ENCODE measurements at places on chromosomes 6 and 20.

DNA sequence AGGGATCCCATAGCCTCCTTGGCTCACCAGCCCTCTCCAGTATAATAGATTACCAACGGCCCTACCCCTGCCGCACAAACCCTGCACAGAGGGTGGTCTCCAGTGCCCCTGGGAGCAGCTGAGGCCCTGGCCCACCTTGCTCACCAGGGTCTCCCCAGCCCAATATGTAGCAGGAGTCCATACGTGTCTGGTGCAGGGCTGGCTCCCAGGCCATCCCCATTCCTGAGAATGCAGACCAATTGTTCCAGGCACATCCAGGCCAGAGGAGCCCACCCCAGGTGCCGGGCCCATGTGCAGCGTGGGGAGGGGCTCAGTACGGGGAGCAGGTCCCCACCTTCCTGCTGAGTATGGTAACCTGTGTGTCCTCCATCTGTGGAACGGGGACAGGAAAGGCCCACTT is 251.9 kb downstream of the TAF4 start:
- no peaks in the 10 kb centered on the region for H3K27me3 ChIP-seq
- H3K4me1 ChIP-seq, result no peaks in the 10 kb centered on the region
- H3K4me3 ChIP-seq, result no peak overlapping the region
- no peak for DNase-seq
- no peak overlapping the region for H3K27ac ChIP-seq

- no peak for DNase-seq
- H3K4me1 ChIP-seq, result peaks cover 49% of the 10 kb centered on the region
- no peaks in the 10 kb centered on the region for H3K36me3 ChIP-seq
- no peak overlapping the region for H3K27ac ChIP-seq
- H3K4me3 ChIP-seq, result no peak overlapping the region
Observed at GRCh38 chr20:17809362-17810061, 109.7 kb downstream of the BANF2 start.

DNA sequence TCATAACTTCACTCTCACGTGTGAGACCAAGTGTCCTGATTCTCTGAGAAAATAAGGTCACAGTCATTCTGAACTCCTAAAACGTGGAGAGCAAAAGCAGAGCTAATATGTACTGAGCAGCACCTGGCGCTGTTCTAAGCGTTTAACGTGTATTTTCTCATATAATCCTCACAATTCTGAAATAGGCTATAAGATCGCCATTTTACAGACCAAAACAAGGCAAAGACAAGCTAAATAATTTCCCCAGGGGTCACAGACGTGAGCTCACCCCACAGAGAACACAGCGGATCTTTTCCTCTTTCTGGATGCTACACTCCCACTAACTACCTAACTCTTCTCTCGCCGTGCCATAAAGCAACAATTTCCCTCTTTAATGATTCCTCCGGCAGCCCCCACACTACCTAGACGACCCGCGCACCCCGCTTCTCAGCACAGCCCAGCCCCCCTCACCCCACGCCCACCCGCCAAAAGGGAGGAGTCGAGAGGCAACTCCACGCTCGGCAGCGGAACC is 636 bp downstream of the SUPT3H start:
- peaks cover 10% of the 10 kb centered on the region for H3K4me1 ChIP-seq
- no peaks in the 10 kb centered on the region for H3K27me3 ChIP-seq
- no peaks in the 10 kb centered on the region for H3K36me3 ChIP-seq
- DNase-seq, result no peak

- no peaks in the 10 kb centered on the region for H3K27me3 ChIP-seq
- DNase-seq, result no peak
- H3K27ac ChIP-seq, result no peak overlapping the region
- H3K4me3 ChIP-seq, result no peak overlapping the region
- H3K4me1 ChIP-seq, result no peaks in the 10 kb centered on the region
- no peaks in the 10 kb centered on the region for H3K36me3 ChIP-seq
Observed at GRCh38 chr20:46648903-46649649, 2.2 kb downstream of the SLC13A3 start.

DNA sequence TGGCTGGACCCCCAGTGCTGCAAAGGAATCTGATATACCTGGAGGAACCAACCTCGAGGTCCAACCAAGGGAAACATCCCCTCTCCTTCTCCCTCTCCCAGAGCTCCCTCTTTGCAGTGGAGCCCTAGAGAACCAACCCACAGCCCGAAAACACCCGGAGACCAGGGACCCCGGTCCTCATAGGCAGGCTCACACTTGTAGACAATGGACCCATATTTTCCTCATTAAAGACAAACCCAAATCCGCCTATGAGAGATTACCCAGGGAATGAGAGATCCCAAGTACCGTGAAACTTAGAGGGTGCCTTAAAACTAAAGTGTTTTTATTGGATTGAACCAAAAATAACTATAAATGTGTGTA is 9.6 kb upstream of the FOXF2 start:
- no peak overlapping the region for H3K4me3 ChIP-seq
- H3K27ac ChIP-seq, result no peak overlapping the region
- H3K4me1 ChIP-seq, result peaks cover 42% of the 10 kb centered on the region
- DNase-seq, result no peak
- no peaks in the 10 kb centered on the region for H3K36me3 ChIP-seq

DNA sequence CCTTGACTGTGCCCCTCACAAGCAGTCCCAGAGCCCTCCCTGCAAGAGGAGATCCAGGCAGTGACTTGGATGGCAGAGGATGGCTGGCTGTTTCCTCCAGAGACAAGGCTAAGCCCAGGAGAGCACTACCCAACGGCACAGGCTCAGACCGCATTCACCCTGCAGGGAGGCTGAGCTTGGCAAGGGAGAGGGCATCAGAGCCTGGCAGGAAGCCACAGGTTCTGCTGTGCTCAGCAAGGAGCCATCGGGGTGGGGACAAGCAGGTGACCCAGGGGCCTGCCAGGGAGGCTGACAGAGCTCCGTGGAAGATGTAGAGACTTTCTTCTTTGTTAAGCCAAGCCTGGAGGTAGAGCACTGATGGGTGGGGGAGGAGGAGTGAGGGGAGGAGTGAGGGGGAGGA is 159.2 kb upstream of the CST7 start:
- H3K36me3 ChIP-seq, result no peaks in the 10 kb centered on the region
- no peak for DNase-seq
- H3K4me1 ChIP-seq, result no peaks in the 10 kb centered on the region
- no peaks in the 10 kb centered on the region for H3K27me3 ChIP-seq

DNA sequence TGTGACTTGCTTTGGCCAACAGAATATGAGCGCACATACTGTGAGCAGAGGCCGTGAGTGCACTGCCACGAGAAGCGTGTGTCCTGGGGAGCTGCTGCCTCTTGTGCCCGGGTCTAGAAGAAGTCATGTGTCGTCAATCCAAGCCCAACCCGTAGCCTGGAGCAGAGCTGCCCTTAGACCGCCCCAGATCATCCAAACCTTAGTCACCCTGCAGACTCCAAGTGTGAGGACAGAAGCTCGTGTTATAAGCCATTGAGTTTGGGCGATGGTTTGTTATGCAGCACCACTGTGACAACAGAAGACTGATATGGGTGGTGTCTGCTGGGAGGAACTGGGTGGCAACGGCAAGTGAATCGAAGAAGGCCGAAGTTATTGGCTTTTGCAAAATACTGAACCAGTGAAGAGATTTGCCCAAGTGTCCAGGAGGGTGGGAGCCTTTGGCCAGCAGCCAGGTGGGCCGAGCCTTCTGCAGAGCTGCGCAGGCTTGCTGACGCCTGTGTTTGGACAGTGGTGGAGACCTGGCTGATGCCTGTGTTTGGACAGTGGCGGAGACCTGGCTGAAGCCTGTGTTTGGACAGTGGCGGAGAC is 101.3 kb upstream of the SULF2 start:
- H3K27ac ChIP-seq, result no peak overlapping the region
- DNase-seq, result no peak
- no peaks in the 10 kb centered on the region for H3K27me3 ChIP-seq
- no peaks in the 10 kb centered on the region for H3K36me3 ChIP-seq
- no peak overlapping the region for H3K4me3 ChIP-seq

DNA sequence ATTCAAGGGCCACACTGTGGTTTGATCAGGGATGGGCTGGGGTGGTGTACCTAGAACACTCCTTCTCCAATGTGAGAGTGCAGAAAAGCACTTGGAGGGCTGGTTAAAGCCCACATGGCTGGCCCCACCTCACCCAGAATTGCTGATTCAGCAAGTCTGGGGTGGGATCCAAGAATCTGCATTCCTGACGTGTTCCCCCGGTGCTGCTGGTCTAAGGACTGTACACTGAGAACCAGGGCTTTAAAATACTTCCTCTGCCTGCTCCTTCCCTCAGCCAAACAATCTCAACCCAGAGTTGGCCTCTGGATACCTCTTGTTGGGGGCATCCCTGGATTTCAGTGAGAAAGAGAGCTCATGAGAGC is 13.4 kb upstream of the OCSTAMP start:
- H3K4me1 ChIP-seq, result peaks cover 18% of the 10 kb centered on the region
- DNase-seq, result no peak
- no peaks in the 10 kb centered on the region for H3K27me3 ChIP-seq
- H3K4me3 ChIP-seq, result no peak overlapping the region

DNA sequence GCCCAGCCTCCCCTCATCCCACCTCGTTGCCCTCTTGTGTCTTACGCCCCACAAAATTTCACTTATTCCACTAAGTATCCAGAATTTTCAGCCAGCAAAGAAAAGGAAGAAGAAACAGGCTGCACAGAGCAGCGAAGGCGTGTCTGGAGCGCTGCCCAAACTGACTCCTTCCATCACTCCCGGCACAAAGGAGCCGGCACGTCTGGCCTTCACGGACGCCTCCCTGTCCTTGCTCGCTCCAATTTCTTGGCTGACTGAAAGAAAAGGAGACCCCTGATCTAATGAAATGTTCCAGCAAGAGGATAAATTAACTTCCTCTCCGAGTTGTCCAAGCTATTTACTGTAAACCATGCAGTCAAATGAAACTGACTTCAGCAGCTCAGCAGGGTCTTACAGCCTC is 152.3 kb upstream of the CDH4 start:
- H3K27me3 ChIP-seq, result no peaks in the 10 kb centered on the region
- H3K36me3 ChIP-seq, result no peaks in the 10 kb centered on the region
- no peak overlapping the region for H3K4me3 ChIP-seq
- no peak overlapping the region for H3K27ac ChIP-seq
- H3K4me1 ChIP-seq, result no peaks in the 10 kb centered on the region
- DNase-seq, result no peak

DNA sequence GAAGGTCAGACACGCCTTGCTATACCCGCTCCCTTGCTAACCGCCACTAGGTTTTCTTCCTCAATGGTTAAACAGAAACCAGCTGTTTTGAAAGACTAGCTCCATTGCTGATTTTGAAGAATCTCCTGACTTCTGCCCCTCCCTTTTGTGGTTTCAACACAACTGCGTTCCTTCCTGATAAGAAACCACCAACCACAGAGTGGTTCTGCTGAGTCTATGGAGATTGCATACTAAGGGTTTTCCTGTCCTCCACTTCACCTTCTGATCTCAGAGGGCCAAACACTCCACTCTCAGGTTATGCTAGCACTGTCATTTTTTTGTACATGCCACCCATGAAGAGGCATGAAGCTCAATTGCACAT is 207.9 kb downstream of the MYLK4 start:
- H3K27me3 ChIP-seq, result no peaks in the 10 kb centered on the region
- no peaks in the 10 kb centered on the region for H3K36me3 ChIP-seq
- H3K27ac ChIP-seq, result no peak overlapping the region
- DNase-seq, result no peak
- no peak overlapping the region for H3K4me3 ChIP-seq
- H3K4me1 ChIP-seq, result no peaks in the 10 kb centered on the region

- DNase-seq, result no peak
- no peak overlapping the region for H3K4me3 ChIP-seq
- no peaks in the 10 kb centered on the region for H3K36me3 ChIP-seq
- no peaks in the 10 kb centered on the region for H3K4me1 ChIP-seq
- H3K27me3 ChIP-seq, result no peaks in the 10 kb centered on the region
Observed at GRCh38 chr6:69690986-69691385, 105.8 kb downstream of the LMBRD1 start.

GRCh38 chr6:158022749-158023596 is 41.3 kb downstream of the SYNJ2 start:
- no peak overlapping the region for H3K27ac ChIP-seq
- no peaks in the 10 kb centered on the region for H3K36me3 ChIP-seq
- no peaks in the 10 kb centered on the region for H3K27me3 ChIP-seq
- no peak overlapping the region for H3K4me3 ChIP-seq

DNA sequence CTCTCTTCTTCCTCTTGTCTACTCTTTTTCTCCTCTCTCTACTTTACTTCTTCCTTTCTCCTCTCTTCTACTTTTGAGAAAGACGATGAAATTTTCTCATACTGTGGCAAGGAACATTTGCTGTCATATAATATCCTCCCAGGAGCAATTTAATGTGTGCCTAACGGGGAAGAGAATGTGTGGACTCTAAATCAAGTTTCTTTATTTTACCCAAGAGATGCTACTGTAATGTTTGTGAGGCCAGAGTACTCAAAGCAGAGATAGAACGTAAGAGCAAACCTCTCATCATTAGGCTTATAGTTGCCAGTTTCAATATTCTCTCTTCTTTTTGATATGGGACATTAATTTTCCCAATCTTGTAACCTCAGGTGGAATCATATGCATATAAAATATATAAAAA is 801.4 kb downstream of the BCKDHB start:
- H3K4me3 ChIP-seq, result no peak overlapping the region
- DNase-seq, result no peak
- no peaks in the 10 kb centered on the region for H3K4me1 ChIP-seq
- H3K27ac ChIP-seq, result no peak overlapping the region
- H3K36me3 ChIP-seq, result no peaks in the 10 kb centered on the region

DNA sequence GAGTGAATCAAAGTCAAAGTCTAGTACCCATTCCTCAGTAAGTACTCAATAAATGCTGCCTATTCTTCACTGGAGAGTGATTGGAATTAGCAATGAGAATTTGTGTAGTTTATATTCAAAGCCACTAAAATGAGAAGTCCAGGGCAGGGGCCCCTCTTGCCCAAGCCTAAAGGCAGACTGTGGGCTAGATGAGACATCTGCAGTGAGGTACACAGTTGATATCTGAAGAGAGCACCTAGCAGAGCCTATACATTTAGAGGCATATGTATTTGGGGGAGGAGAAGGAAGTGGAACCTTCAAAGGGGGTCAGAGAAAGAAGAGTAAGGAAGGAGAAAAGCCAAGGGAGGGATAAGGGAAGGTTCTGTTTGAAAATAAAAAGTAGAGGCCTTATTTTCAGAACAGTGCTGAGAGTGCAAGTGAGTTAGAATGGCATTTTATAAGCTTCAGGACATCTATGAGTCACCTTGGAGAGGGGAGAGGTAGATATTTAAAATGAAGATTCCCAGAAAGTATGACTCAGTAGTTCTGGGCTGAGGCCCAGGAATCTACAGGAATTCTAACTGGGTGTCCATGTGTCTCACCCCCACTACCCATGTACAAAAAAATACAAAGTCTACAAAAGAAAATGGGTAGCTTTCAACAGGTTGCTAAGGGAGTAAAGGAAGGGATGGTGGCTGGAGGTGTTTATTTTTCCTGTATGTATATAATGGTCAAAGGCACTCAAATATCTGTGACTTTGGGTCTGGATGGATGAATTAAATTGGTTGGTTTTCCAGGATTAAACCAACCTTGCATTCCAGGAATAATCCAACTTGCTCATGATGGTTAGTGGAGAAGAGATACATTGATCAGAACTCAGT is 135.1 kb downstream of the ZFP64 start:
- no peaks in the 10 kb centered on the region for H3K4me1 ChIP-seq
- H3K27me3 ChIP-seq, result no peaks in the 10 kb centered on the region
- no peak for DNase-seq
- H3K4me3 ChIP-seq, result no peak overlapping the region
- H3K36me3 ChIP-seq, result no peaks in the 10 kb centered on the region
